Neuronal stem cell (in vitro differentiated cells): ENCODE measurements at places on chromosomes 11 and 22.

GRCh38 chr22:43263645-43264514 is 76.9 kb upstream of the TTLL12 start:
- H3K36me3 ChIP-seq, result peaks cover 18% of the 10 kb centered on the region
- no peak overlapping the region for H3K4me3 ChIP-seq
- no peaks in the 10 kb centered on the region for H3K27me3 ChIP-seq
- H3K27ac ChIP-seq, result no peak overlapping the region
- no peak for DNase-seq

GRCh38 chr11:86790195-86790725 is 10.1 kb upstream of the PRSS23 start:
- no peak overlapping the region for H3K4me3 ChIP-seq
- H3K27ac ChIP-seq, result no peak overlapping the region
- no peak for DNase-seq
- no peaks in the 10 kb centered on the region for H3K36me3 ChIP-seq
- no peaks in the 10 kb centered on the region for H3K27me3 ChIP-seq

- peaks cover 20% of the 10 kb centered on the region for H3K4me1 ChIP-seq
- H3K36me3 ChIP-seq, result peaks cover 3% of the 10 kb centered on the region
- H3K4me3 ChIP-seq, result no peak overlapping the region
- no peaks in the 10 kb centered on the region for H3K27me3 ChIP-seq
- no peak for DNase-seq
- no peak overlapping the region for H3K27ac ChIP-seq
These were observed 20.1 kb upstream of the ST3GAL4 start for GRCh38 chr11:126335463-126335760.

- no peaks in the 10 kb centered on the region for H3K4me1 ChIP-seq
- H3K36me3 ChIP-seq, result no peaks in the 10 kb centered on the region
- H3K4me3 ChIP-seq, result no peak overlapping the region
- no peak overlapping the region for H3K27ac ChIP-seq
- no peak for DNase-seq
These were observed 181.5 kb downstream of the CWF19L2 start for GRCh38 chr11:107276077-107276476.

GRCh38 chr11:8015753-8016239 is 28.7 kb downstream of the EIF3F start:
- H3K27ac ChIP-seq, result no peak overlapping the region
- H3K36me3 ChIP-seq, result no peaks in the 10 kb centered on the region
- H3K4me3 ChIP-seq, result no peak overlapping the region
- peaks cover 64% of the 10 kb centered on the region for H3K27me3 ChIP-seq
- no peak for DNase-seq

DNA sequence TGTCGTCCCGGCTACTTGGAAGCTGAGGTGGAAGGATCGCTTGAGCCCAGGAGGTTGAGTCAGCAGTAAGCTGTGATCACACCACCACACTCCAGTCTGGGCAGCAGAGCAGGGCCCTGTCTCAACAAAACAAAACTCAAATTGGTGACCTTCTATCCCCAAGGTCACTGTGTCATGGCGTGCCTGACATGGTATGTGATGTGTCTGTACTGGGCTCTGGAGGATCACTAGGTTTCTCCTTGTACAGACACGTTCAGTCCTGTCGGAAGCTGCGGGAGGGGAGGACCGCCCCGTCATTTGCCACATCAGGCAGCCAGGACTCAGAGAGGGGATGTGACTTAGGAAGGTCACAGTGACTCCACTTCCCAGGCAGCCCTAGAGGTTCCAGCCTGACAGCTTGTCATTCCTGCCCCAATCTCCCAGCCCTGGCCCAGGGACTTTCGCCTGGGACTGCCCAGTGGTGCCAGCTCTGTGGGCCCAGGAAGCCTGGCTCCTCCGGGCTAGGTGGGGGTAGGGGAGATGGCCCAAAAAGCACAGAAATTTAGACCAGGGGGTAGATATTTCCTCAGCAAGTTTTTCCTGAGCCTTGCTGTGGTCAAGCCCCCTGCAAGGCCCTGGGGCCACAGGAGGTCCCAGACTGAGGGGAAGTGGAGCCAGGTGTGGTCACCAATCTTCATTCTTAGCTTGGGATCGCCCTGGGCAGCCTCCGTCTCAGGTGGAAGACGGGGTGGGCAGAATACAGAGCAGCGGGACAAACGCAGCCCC is 53.2 kb downstream of the TRIOBP start:
- no peak for DNase-seq
- H3K36me3 ChIP-seq, result peaks cover 8% of the 10 kb centered on the region
- H3K27me3 ChIP-seq, result no peaks in the 10 kb centered on the region
- H3K4me3 ChIP-seq, result no peak overlapping the region
- H3K27ac ChIP-seq, result no peak overlapping the region
- peaks cover 35% of the 10 kb centered on the region for H3K4me1 ChIP-seq

DNA sequence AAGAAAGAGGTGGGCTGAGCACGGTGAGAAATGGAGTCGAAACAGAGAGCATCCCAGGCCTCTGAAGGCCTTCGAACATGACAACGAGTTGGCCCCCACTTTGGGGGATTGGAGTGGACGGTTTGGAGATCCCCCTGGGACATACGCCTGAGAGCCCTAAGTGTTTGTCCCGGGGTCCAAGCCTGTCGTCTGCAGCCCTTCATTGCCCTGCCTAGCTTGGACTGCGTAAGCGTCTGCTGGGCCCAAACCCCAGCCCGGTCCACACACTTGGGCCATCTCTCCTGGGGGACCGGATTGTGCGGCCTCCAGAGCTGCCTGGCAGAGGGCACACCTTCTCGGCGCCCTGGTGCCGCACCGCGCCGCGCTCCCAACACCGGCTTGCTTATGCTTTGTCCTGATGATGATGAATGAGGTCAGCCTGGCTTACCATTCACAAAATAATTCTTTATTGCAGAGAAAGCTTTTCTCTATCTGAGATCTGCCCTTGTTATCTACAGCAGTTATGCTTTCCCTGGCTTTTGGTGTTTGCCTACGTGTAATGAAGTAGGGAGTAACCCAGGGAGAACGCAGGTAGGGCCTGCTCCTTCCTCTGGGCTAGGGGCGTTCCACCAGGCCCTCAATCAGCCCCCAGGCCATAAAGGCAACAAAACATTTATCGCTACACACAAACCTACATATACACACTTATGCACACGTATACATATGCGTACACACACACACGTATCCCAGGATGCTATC is 85.9 kb upstream of the PPARA start:
- H3K27me3 ChIP-seq, result peaks cover 99% of the 10 kb centered on the region
- peaks cover 3% of the 10 kb centered on the region for H3K4me1 ChIP-seq
- H3K27ac ChIP-seq, result no peak overlapping the region
- DNase-seq, result no peak
- no peaks in the 10 kb centered on the region for H3K36me3 ChIP-seq
- no peak overlapping the region for H3K4me3 ChIP-seq

DNA sequence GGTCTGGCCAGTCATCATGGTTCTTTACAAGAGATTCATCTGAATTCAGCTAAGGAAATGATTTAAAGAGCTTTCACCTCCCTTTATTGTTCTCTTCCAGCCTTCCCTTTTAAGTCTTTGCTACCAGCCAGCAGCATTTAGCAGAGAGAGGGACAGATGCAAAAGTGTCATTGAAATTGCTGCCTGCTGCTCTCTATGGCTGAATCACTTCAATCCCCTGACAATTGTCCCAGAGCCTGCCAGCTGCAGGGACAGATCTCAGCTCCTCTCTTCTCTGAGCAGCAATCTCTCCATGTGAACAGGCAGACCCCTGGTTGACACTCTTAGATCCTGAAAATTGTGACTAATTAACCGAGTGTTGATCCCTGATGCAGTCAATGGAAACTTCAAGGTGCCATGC is 816.9 kb upstream of the CCDC90B start:
- H3K27me3 ChIP-seq, result no peaks in the 10 kb centered on the region
- H3K4me3 ChIP-seq, result no peak overlapping the region
- H3K4me1 ChIP-seq, result peaks cover 5% of the 10 kb centered on the region
- H3K36me3 ChIP-seq, result no peaks in the 10 kb centered on the region
- peak; percentile 61 for DNase-seq
- no peak overlapping the region for H3K27ac ChIP-seq

DNA sequence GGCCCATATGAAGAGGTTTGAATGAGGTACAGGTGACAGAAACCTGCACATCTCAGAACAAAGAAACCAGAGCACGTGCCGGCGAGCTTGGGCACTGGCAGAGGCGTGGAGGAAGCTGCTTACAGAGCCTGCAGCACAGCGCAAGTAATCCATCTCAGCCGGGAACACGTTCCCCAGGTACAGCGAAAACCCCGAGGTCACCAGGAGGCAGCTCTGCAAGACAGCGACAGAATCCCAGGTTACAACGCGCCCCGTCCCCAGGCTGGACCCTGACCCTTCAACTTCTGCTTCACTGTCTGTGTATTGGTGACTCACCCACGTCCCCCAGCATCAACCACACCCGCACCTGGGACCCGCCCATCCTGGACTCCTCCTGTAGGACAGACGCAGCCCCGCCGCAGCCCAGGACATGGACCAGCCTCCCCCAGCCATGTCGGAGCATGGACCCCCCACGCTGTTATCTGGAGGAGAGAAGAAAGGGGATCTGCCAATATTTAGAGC is 2.2 kb downstream of the MLC1 start:
- peaks cover 6% of the 10 kb centered on the region for H3K4me1 ChIP-seq
- no peak for DNase-seq
- no peak overlapping the region for H3K4me3 ChIP-seq
- no peak overlapping the region for H3K27ac ChIP-seq

DNA sequence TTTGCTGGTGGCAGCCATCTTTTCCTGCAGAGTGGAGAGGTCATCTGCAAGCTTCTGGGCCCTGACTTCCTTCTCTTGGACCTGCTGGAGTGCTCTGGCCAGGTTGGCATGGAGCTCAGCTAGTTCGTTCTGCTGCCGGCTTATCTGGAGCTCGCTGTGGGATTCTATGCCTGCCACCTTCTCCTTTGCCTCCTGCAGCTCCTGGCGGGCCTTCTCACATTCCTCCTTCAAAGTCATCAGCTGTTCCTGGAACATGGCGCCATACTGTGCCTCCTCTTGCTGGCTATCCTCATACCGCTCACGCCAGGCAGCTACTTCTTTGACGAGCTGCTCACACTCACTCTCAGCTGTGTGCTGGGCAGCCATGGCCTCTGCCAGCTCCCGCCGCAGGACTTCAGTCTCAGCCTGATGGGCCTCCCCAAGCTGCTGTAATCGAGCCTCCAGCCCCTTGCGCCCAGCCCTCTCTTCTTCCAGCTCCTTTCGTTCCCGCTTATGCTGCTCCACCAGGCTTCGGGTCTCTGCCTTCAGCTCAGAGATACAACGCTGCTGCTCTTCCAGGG is 16.1 kb downstream of the IL18BP start:
- DNase-seq, result no peak
- no peak overlapping the region for H3K4me3 ChIP-seq
- no peaks in the 10 kb centered on the region for H3K4me1 ChIP-seq
- no peaks in the 10 kb centered on the region for H3K27me3 ChIP-seq
- H3K27ac ChIP-seq, result no peak overlapping the region
- H3K36me3 ChIP-seq, result peaks cover 100% of the 10 kb centered on the region

DNA sequence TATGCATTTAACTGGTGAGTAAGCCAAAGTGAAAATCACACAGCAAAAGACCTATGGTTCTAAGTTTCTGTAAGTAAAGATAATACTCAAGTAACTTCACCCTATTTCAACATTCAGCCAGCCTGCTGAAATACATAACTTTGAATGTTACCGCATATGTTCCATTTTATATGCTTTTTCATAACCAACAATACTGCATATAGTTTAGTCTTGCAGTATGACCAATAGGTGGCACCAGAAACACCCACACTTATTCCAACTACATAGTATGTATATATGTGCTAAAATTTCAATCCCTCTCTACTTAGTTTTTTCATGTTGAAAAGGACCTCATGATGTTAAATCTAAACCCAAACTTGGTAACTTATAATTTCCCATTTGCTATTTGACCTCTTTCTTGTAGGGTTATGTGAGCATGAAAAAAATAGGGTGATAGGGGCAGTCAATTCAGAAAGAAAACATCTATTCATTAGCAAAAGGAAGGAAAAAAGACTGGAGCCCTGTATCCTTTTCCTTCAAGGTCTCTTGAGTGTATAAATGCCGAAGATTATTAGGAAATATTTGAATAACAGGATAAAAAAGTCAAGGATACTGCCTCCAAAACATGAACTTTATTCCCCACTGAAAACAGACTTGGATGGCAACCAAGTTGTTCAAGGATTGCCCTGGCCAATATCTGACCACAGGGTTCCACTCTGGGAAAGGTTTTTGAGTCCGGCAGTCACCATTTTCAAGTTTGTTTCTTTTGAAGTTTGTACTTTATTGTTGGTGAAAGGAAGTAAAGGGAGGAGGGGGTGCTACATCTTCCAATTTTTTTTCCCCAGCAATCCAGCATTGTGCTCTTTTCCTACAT is 23.8 kb upstream of the FZD4 start:
- H3K4me3 ChIP-seq, result no peak overlapping the region
- peaks cover 2% of the 10 kb centered on the region for H3K27me3 ChIP-seq
- no peak overlapping the region for H3K27ac ChIP-seq

DNA sequence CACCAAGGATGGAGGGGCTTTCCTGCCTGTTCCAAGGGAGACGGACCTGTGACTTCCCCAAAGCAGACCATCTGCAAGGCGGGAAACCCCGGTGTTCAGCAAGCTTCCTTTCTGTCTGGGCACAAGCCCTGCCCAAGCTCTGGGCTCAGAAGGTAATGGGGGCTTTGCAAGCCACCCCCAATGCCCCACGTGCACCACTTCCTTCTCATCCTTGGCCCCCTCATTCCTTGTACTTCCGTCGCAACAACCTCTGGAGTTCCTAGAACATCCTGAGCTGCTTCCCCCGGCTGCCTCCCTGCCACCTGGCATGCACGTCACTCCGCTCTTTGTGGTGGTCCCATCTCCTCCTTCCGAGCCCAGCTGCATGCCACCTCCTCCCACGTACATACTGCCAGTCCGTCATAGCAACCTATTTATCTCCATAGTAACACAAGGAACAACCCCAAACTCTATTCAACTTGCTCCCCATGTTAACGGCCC is 3.9 kb downstream of the MYEOV start:
- H3K4me1 ChIP-seq, result peaks cover 10% of the 10 kb centered on the region
- peak overlapping the region; percentile 43 for H3K27ac ChIP-seq
- no peak for DNase-seq
- H3K36me3 ChIP-seq, result no peaks in the 10 kb centered on the region

- no peaks in the 10 kb centered on the region for H3K27me3 ChIP-seq
- no peak for DNase-seq
- H3K4me1 ChIP-seq, result no peaks in the 10 kb centered on the region
- no peak overlapping the region for H3K27ac ChIP-seq
These were observed 324.1 kb downstream of the C11orf87 start for GRCh38 chr11:109745996-109746625.

DNA sequence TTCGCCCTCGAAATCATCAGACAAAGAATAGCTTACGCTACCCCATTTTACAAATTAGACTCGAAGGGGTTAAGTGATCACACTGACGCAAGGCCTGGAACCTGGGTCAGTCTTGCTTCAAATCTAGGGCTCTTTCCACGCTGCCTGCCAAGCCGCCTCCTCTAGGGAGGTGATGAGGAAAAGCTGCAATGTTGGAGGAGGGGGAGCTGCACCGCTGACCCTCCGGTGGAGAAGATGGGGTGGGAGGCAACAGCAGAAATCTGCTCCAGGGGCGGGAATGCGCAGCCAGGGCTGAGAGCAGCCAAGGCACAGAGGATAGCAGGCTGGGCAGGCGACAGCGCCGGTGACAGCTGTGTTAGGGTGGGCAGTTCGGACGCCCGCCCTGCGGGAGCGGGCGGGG is 595 bp downstream of the SYVN1 start:
- no peak overlapping the region for H3K27ac ChIP-seq
- peaks cover 9% of the 10 kb centered on the region for H3K4me1 ChIP-seq
- no peak for DNase-seq
- no peaks in the 10 kb centered on the region for H3K27me3 ChIP-seq
- H3K4me3 ChIP-seq, result peak overlapping the region; percentile 79
